ENCODE measurements at places on chromosomes 1 and 21.
A peak's percentile ranks its signal among the peaks of the same experiment; 100 is the strongest.

GRCh38 chr1:231699784-231700183, 73.2 kb downstream of the DISC1 start:
- peak; percentile 64 for DNase-seq

GRCh38 chr1:12309783-12310742, 80.2 kb downstream of the VPS13D start:
- peak; percentile 17 for DNase-seq

DNA sequence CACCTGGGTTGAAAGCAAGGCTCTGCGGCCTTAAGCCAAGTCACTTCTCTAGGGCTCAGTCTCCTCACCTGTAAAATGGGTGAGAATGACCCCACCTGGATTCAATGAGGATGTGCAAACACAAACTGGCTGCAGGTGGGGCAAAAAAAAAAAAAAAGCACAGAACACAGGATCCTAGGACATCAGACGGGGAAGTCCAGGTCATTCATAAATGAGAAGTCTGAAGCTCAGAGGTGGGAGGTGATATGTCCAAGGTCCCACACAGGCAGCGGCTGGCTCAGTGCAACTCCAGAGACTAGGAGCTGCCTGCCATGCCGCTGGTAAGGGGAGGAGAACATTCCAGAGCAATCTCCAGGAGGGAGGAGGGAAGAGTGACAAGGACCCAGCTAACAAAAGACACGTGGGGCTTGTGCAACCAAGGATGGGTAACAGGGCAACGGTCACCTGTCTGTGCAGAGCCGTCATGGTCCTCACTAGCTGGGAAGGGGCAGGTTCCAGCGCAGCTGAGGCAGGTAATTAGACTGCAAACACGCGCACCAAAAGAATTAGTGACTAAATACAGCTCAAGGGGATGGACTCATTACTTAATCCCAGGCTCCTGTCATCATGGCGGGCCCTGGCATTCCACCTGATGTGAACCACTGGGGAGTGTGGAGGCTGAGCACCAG, 19.5 kb downstream of the IFFO2 start:
- DNase-seq = no peak

DNA sequence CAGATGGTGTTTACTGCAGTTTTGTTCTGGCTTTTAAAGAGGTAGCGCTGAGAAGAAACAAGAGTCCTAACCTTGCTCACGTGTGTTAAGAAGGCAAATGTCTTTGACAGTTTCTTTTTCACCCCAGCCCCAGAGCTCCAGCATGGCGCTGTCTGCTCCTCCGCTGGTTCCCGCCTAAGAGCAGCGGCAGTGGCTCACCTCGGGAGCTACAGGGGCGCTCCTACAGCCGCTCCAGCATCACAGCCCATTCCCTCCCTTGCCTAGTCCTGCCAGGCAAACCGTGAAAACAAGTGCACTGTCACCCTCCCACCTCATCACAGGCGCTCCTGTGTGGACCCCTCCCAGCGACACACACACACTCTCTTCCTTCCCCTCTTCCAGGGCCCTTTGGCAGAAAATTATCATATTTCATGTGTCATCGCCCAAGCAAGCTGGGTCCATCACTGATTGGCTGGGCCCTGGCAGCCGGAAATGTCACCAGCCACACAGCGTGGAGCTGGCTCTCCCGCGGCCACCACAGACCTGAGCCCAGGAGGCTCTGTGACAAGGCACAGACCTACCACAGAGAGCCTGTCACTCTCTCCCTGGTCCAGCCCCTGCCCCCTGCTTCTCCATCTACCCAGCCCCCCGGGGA, 1.2 kb upstream of the HIVEP3 start:
- DNase-seq = no peak

DNA sequence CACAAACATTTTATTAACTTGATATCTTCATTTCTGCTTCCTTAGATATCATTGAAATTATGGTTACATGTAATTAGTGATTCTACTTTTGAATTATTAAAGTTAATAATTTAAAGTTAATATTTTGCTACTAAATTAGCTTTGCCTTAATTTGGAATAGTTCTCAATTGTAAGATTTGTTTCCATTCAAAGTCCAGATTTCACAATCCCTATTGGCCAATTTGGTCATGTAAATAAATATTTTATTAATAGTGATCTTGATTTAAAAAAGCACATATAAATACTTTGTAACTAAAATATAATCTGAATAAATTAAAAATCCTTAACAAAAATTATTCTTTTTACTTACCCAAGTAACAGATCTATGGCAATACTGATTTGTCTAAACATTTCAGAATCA, 1558.6 kb downstream of the NCAM2 start:
- no peak for DNase-seq

- DNase-seq = no peak
These were observed 28.3 kb downstream of the TP73 start for GRCh38 chr1:3680488-3681230.

DNA sequence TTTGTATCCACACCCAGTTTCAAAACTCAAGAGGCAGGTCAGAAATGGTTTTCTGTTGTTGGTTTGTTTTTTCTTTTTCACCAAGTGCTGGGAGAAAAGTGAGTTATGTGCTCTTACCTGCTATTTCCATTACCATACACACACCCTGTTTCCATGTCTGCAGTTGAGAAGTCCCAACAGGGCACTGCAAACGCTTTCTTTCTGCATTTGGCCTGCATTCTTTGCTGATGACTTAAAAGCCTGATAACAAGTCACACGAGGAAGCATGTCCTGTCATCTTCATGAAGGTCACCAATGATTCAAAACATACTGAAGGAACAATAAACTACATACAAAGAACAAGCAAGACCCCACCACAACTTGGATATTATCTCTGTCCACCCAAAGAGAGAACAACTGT, 24.8 kb upstream of the KCNE1 start:
- DNase-seq = peak; percentile 47

DNA sequence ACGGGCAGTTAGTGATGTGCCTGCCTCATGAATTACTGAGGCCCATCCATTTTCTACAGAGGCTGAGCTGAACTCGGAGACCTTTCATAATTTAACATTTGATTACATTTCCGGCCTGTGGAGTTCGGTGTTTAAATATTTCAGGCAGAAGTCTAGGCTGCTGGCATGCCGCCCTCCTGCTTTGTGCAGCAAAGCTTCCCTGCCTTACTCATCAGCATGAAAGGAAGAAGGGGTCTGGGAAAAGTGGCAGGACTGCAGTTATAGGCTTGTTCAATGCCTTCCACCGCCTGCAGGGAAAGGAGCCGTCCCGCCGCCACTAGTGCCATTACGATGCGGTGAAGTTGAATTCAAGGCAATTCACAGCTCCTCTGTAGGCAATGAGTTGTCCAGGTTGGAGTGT, 527.9 kb downstream of the NPHP4 start:
- no peak for DNase-seq

DNA sequence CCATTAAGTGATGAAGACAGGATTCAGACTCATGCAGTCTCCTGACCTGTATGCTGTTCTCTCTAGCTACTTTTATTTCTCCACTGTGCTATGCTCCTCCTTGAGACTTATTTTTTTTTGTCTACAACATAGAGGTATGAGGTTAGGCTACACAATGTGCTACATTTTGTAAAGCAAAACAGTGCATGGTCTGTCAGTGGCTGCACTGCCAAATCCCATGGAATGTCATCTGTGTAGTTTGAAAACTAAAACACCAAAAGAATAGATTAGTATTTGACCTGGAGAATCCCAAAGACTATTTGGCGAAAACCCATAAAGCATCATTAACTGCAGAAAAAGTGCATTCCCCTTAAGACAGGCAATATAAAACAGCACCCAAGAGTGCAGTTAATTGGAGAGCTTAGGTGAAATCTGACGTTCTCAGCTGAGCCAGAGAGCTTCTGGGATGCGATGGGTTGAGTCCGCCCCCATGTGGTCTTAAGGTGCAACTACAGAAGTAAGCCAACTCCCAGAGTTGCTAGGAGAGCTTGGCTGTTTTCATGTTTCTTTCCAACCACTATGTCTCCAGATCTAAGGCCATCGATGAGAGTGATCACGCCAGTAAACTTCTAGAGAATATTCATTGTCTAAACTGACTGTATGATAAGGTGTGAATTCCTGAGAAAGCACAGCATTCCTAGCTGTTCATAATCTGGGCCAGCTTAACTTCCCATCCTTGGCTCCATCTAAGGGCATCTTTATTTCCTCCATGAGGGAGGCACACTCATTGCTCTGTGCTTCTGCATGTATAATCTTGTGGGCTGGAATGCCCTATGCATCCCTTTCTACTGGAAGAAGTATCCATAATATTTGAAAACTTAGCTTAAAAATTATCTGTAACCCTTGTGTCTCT, 20.7 kb upstream of the CYP2J2 start:
- peak; percentile 86 for DNase-seq

DNA sequence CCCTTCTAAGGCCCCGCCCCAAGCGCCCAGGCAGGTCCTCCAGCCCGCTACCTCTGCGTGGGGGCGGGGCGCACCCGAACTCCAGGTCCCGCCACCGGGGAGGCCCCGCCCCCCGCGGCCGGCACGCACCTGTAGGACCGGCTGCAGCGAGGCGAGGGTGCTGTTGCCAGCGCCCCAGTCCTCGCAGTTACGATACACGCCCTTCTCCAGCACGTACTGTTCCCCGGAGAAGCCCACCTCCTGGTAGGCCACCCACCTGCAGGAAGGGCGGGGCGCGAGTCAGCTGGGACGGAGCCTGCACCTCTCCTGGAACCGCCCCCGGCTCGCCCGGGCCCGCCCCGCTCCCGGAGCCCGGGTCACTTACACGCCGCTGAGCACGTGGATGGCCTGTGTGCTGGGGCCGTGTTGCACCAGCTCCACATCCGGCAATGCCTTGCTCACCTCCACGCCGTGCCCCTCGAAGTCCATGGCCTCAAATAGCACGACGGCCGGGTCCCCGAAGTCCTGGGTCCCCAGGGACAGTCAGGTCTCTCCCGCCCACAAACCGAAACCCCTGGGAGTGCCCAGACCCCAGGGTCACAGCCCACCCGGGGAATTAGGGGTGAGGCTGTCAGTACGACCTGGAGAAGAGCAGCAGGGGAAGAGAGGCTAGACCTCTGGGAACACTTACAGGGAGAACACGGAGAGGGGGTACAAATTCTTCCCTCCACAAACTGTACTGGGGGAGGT, 17.3 kb downstream of the CRYBG2 start:
- DNase-seq = no peak

GRCh38 chr21:39087238-39088030, 95.8 kb downstream of the PSMG1 start:
- DNase-seq = no peak

- DNase-seq = no peak
These were observed 147.2 kb downstream of the NR5A2 start for GRCh38 chr1:200174525-200175295.

GRCh38 chr1:88800382-88801051, 90.8 kb downstream of the GTF2B start:
- peak; percentile 60 for DNase-seq

- DNase-seq = no peak
These were observed 74.8 kb downstream of the CASZ1 start for GRCh38 chr1:10721381-10722321.

- DNase-seq = peak; percentile 95
These were observed 14.0 kb upstream of the FAAP20 start for GRCh38 chr1:2208309-2209239.

- no peak for DNase-seq
These were observed 249.4 kb downstream of the NPHP4 start for GRCh38 chr1:5742801-5743200.

- no peak for DNase-seq
These were observed 27.4 kb downstream of the HIVEP3 start for GRCh38 chr1:41891199-41891896.

GRCh38 chr1:160130939-160131338, 15.4 kb downstream of the ATP1A2 start:
- DNase-seq = no peak

GRCh38 chr1:14888374-14888773, 265.2 kb upstream of the TMEM51 start:
- no peak for DNase-seq

GRCh38 chr1:184215274-184215925, 163.9 kb downstream of the TSEN15 start:
- DNase-seq = no peak

DNA sequence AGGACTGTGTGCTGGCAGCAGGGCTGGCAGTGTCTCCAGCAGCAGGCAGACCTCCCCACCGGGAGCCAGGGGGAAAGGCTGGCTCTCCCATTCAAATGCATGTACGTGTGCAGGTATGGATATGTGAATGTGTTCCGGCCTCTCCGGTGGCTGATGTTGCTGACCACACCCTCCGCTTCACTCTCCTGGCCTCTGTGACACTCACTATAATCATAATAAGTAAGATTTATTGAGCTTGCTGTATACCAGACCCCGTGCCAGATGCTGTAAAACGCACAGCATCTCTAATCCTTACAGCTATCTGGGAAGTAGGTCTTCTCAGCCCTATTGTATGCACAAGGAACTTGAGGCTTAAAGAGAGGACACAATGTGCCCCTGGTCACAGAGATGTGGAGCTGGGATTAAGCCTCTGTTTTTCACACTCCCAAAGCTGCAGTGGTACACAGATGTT, 20.5 kb upstream of the ARTN start:
- no peak for DNase-seq

- DNase-seq = no peak
These were observed 147.6 kb downstream of the DYRK1A start for GRCh38 chr21:37514038-37514667.

DNA sequence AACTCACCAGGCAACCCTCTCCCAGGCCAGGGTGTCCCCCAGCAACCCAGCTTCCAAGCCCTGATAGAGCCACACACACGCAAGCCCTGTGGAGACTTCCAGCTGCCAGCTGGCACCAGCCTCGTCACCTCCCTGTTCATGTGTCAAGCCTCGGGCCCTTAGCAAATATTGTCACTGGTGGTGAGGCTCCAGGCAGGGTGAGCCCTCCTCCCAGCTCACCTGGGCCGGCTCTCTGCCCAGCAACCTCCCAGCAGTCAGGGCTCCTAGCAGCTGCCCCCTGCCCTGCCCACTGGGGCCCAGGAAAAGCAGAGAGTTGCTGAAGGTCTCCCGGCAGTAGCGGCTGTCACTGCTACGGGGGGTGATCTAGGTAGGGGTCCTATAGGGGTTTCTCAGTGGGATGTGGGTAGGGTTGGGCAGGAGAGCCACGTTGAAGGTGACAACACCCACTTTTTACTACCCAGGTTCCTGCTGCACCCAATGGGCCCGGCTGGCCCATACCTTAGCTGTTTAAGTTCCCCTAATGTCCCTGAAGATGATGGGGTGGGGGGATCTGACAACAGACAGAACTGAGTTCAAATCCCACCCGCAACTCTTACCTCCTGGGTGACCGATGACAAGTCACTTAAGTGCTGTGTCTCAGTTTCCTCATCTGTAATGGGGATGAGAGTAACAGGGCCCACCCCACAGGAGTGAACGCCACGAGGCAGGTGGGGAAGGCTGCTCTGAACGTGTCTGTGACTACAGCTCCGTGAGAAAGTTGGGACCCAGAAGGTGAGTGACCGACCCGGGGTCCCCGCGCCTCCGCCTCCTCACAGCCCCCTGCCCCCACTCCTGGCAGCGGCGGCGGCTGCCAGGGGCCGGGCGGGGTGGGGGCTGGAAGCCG, 678 bp downstream of the TTC39A start:
- no peak for DNase-seq

- DNase-seq = no peak
These were observed 364.5 kb upstream of the DUSP10 start for GRCh38 chr1:222106377-222106776.

GRCh38 chr1:62084310-62084890, 110.2 kb upstream of the L1TD1 start:
- no peak for DNase-seq

All from adipocyte (in vitro differentiated cells).